Bladder microvascular endothelial cell (primary cell): ENCODE measurements at places on chromosomes 6 and 20. TPM values are rescaled to one million over a fixed set of nuclear protein-coding genes. Genes with fewer than 3 reads are reported as not detected.

BTN1A1 gene
- not detected in 2 replicates for total RNA-seq

CALHM4 gene
- 0.25 and 0.97 TPM in 2 replicates for total RNA-seq

MMP24 gene
- total RNA-seq, result 0.38 and 0.49 TPM in 2 replicates

FKBP1C gene
- total RNA-seq, result 0.32 and 0.38 TPM in 2 replicates

IPCEF1 gene
- 0.32 and 0.82 TPM in 2 replicates for total RNA-seq

GRM4 gene
- under 0.01 TPM in 1 of 2 replicates, not detected in the other for total RNA-seq

MYMX gene
- 0.31 and 0.49 TPM in 2 replicates for total RNA-seq

UNC93A gene
- total RNA-seq, result not detected in 2 replicates

STMN3 gene
- total RNA-seq, result 0.69 and 1.5 TPM in 2 replicates

ZNF165 gene
- 0.13 and 0.16 TPM in 2 replicates for total RNA-seq

CD109 gene
- 15.7 and 28.7 TPM in 2 replicates for total RNA-seq

SRPK1 gene
- 30.9 and 68.2 TPM in 2 replicates for total RNA-seq

PRPH2 gene
- 0.49 and 1.1 TPM in 2 replicates for total RNA-seq

DEFB132 gene
- total RNA-seq, result not detected in 2 replicates

RAD21L1 gene
- total RNA-seq, result not detected in 2 replicates

CCN5 gene
- not detected in 2 replicates for total RNA-seq

FNDC1 gene
- total RNA-seq, result under 0.01 TPM in 2 replicates

LAMA4 gene
- total RNA-seq, result 391 and 1,137 TPM in 2 replicates

DLL1 gene
- 2.2 and 2.6 TPM in 2 replicates for total RNA-seq

PBOV1 gene
- total RNA-seq, result not detected in 2 replicates

TMEM170B gene
- total RNA-seq, result 1.3 and 3.6 TPM in 2 replicates

VSX1 gene
- total RNA-seq, result not detected in 2 replicates

STMND1 gene
- not detected in 2 replicates for total RNA-seq

RIPOR3 gene
- total RNA-seq, result under 0.01 and 0.63 TPM in 2 replicates

PTGIS gene
- total RNA-seq, result 0.49 and 1.3 TPM in 2 replicates

CRISP2 gene
- not detected in 2 replicates for total RNA-seq

PSORS1C1 gene
- total RNA-seq, result 5.7 and 8.1 TPM in 2 replicates

FOXC1 gene
- total RNA-seq, result 3.2 and 6.9 TPM in 2 replicates

TNF gene
- 0.13 TPM in 1 of 2 replicates, not detected in the other for total RNA-seq

SIRPB1 gene
- total RNA-seq, result 0.16 and 3.3 TPM in 2 replicates

SSTR4 gene
- total RNA-seq, result not detected in 2 replicates

SLC22A16 gene
- not detected in 2 replicates for total RNA-seq

TPX2 gene
- 25.2 and 35.5 TPM in 2 replicates for total RNA-seq

JAG1 gene
- total RNA-seq, result 55.4 and 512 TPM in 2 replicates

FRMD1 gene
- total RNA-seq, result not detected in 2 replicates

TAF4 gene
- total RNA-seq, result 2.4 and 9.9 TPM in 2 replicates

CD24 gene
- total RNA-seq, result 0.49 and 2.5 TPM in 2 replicates

SLC32A1 gene
- total RNA-seq, result under 0.01 TPM in 1 of 2 replicates, not detected in the other

TAPBP gene
- total RNA-seq, result 67.3 and 138 TPM in 2 replicates

KLHDC3 gene
- total RNA-seq, result 98.5 and 107 TPM in 2 replicates
